T-helper 2 cell treated with Interferon-gamma antibody and Interleukin-4, amounts not matched to agents 5 μg/mL and 100 μg/mL, for 36 hours (primary cell): ENCODE measurements at places on chromosomes 5 and 9.
A peak's percentile ranks its signal among the peaks of the same experiment; 100 is the strongest.

- no peak for DNase-seq
Observed at GRCh38 chr5:10546186-10546585, 17.7 kb upstream of the ANKRD33B start.

DNA sequence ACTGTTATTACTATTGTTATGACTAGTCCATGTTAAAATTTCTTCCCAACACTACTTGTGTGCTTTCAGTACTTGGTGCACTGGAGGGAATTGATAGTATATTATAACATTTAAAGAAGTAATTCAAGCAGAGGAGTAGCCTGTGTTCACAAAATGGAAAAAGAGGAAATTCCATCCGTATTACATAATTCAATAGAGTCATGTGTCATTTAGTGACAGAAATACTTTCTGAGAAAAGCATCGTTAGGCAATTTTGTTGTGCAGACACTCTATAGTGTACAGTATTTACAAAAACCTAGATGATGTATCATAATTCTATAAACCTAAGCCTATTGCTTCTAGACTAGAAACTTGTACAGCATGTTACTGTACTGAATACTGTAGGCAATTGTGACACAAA is 78.3 kb upstream of the PCSK5 start:
- DNase-seq: no peak

DNA sequence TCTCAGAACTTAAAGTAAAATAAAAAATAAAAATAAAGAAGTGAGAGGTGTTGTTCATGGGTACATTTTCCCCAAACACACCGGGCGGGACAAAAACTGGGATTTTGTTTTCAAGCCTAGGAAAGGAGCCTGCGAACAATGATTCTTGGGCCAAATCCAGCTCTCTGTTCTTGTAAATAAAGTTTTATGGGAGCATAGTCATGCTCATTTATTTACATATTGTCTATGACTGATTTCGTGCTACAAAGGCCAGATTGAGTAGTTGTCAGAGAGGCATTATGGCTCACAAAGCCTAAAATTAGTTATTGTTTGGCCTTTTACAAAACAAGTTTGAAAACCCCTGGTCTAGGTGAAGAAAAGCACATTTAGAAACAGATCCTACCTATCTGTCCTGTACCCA is 821.0 kb upstream of the GRAMD2B start:
- no peak for DNase-seq

DNA sequence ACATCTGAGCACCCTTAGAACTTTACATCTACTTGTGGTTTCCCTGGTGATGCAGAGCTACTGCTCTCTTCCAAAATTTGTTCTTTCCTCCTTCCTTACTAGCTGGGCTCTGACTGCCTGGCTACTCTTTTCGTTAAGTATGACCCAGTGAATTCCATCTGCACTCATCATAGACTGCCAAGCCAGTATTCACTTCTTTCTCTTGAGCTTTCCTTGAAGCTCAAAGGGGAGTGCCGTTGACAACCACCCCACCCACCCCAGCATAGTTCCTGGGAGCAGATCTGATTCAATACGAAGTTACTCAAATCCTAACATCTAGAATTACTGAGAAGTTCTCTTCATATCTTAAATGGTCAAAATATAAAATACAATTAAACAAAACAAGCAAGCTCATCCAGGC is 190.5 kb downstream of the ADAMTS12 start:
- no peak for DNase-seq

DNA sequence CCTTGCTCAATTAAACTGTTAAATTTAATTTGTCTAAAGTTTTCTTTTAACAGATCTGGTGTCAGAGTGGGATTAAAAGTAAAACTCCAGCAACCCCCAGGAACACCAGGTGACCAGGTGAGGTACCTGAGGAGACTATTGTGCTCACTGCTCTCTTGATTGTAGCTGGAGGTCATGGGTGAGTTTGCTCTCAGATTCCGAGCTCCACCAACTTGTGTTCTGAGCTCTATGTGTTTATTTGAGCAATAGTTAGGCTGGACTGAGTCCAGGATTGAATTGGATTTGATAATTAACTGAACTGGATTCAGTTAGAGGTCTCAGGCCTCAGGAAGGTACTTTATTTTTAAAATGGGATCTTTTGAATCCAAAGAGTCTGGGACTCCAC is 17.9 kb upstream of the SCGB3A2 start:
- DNase-seq: no peak

- no peak for DNase-seq
Observed at GRCh38 chr9:6673326-6674025, 27.9 kb upstream of the GLDC start.

DNA sequence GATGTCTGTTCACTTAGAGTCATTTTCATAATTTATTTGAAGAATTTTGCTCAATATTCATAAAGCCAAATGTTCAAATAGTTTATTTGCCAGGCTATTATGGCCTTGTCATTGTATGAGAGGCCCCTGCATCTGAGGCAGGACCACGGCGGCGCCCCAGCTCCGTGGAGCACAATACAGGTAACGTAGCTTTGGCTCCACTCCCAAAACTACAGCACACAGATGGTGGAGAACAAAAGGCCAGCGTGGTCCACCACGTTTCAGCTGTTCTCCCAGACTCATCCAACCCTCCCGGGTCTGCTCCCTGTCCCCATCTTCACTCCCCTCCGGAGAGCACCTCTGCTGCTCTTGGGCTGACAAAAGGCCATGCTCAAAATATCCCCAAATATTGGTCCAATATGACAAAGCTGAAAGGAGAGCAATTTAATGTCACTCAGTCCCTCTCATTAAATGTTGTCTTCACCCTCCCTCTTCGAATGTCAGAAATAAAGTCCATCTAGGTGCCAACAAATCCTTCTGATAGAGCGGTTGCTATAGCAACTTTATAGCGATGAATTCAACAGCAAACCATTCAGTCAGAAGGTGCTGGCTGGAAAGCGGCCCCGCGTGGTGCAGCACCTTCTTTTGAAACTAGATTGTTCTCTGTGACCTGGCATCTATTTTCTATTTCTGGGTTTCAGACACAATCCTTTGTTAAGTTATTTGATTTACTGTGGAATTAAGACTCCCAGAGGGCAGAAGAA is 504.3 kb downstream of the ARHGEF28 start:
- DNase-seq: no peak

GRCh38 chr9:893843-894420 is 52.4 kb downstream of the DMRT1 start:
- peak; percentile 67 for DNase-seq

GRCh38 chr5:27608992-27609391 is 570.6 kb upstream of the CDH9 start:
- no peak for DNase-seq

DNA sequence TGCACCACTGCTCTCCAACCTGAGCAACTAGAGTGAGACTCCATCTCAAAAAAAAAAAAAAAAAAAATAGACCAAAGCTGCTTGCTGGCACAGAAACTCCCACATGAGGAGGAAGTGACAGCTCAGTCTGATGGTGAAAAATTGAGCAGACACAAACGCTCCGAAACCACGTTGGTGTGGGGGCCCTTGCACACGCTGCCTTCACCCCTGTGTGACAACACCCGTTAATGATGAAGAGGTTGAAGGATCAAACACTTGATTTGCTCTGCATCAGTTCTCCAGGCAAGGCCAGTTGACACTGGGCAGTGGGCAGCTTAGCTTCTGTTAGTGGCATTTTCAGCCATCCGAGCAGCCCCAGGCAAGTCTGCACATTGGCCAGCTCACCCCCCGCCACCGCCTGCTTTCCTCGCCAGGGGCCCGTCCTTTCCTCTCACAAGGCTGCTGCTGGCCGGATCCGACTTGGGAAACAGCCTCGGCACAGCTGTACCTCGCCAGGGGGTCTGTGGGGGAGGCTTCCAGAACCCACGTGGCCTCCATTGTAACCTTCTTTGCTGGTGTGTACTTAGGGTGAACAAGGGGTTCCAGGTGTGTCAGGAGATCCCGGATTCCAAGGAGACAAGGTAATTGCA is 79.8 kb downstream of the COL27A1 start:
- DNase-seq: no peak

DNA sequence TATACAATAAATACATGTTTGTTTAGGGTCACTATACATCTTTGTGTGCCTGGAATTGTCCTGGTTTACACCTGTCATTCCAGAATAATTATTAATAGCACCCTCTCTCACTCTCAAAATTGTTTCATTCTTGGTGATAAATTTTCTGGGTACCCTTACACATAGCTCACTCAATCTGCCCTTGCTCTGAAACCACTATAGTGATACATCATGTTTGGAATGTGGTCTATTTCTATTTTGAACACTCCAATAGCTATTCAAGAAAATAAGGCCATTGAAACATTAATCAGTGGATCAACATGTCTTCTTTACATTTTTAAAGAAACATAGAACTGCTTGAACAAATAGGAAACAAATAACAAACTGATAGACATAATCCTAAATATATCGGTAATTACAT is 158.7 kb downstream of the ARRDC3 start:
- no peak for DNase-seq

- DNase-seq: no peak
Observed at GRCh38 chr5:176952531-176953193, 53.5 kb upstream of the HK3 start.

- DNase-seq: no peak
Observed at GRCh38 chr5:44535621-44536020, 146.4 kb upstream of the FGF10 start.

GRCh38 chr5:116449458-116449857 is 125.2 kb downstream of the SEMA6A start:
- no peak for DNase-seq

DNA sequence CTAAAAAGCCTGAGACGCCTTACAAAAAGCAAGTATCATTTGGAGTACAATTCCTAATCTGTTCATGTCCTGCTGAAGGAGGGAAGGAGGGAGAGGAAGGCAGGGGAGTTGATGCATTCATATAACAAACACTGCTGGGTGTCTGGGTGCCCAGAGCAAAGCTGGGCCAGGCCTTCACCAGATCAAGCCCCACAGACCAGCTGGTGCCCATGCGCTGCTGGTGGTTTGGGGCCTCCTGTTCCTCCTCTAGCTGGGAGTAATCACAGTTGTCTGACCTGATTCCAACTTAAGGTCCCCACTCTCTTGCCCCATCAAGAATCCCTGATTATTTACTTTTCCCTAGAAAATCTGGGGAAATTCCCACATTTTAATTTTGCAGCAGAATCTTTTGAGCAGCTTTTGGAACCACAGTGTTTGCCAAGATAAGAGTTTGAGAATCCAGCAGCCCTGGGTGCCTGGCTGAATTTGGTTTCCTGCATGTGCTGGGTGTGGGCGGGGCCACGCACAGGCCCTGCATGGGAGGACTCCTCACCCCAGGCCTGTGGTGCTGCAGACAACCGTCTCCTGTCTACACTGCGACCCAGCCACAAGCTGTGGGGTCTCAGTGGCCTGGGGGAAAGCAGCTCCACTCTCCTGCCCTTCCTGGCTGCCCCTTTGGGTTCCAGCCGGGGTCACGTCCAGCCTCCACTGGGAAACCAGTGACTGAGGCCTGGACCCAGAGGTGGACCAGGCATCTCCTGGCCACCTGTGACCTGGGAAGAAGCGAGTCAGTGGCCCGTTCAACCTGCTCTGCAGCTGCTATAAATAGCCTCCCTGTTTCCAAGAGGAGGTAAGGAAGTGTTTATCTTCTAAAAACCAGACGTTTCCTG is 47.5 kb downstream of the NEURL1B start:
- DNase-seq: peak; percentile 25

DNA sequence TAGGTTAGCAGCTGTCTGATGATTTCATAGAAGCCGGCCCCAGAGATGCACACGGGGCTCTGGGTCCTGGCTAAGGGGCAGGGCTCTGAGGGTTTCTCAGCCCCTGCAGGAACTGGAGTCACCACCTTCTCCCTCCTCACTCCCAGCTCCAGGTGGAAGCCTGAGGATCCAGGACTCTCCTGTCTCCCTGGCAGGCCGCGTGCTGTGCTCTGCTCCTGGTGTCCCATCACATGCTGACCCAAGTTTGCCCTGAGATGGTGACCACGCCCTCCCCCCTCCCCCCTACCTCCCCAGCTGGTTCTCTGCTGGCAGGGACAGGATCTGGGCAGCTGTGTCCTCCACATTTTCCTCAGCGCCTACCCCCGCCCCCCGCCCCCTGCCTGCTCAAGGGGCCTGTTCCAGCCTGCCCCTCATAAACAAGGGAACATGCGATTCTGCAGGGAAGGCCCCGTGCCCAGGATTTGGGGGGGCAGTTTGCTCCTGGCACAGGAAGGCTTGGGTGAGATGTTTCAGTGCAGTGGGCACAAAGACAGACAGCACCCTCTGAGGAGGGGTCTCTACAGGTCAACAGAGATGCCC is 87.4 kb downstream of the PSD2 start:
- no peak for DNase-seq

DNA sequence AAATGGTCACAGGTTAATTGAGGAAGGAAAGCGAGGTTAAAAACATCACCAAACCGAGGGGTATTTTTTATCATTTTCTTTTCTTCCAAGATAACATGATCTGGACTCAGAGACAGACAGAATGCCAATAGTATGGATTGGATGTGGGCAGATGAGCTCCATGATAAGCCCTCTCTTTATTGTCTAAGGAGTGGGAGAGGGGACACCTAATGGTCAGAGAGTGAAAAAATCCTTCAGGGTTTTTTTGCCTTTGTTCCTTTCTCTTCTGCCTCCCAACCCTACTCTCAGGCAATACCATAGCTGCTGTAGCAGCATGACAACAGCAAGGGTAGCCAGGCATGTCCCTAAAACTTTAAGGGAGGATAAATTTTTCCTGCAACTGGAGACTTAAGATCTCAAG is 94.7 kb downstream of the DIRAS2 start:
- DNase-seq: no peak

GRCh38 chr9:108750661-108751215 is 105.0 kb downstream of the ACTL7B start:
- no peak for DNase-seq

DNA sequence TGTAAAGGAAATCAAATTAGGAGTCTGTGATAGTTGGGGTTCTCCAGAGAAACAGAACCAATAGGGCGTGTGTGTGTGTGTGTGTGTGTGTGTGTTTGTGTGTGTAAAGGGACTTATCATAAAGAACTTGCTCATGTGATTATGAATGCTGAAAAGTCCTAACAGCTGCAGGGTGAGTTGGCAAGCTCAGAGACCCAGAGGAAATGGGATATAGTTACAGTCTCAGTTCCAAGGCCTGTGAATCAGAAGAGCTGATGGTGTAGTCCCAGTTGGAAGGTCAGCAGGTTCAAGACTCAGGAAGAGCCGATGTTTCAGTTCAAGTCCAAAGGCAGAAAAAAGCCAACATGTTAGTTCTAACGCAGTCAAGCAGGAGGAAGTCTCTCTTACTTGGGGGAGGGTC is 214.2 kb downstream of the ELAVL2 start:
- DNase-seq: no peak

GRCh38 chr9:137311171-137311985 is 9.3 kb upstream of the NRARP start:
- DNase-seq: no peak
